Mucosa of descending colon (tissue), 3 donors: ENCODE measurements at places on chromosomes 1 and 21.

DNA sequence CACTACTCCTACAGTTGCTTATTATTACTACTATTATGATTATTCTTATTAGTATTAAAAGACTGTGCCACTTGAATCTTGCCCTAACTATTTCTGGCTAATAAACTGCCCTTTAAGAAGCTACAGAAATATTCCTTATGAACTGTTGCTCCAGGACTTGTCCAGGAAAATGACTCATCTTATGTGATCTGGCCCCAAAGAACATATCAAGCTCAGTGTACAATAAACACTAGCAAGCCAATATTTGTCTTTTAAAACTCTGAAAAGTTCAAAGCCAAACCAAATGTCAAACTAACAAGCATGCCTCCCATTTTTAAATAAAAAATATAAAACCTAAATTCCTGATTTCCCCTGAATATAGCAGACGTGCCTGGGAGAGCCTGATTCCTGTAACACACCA, 88.7 kb upstream of the SIM2 start:
- DNase-seq: no peak

DNA sequence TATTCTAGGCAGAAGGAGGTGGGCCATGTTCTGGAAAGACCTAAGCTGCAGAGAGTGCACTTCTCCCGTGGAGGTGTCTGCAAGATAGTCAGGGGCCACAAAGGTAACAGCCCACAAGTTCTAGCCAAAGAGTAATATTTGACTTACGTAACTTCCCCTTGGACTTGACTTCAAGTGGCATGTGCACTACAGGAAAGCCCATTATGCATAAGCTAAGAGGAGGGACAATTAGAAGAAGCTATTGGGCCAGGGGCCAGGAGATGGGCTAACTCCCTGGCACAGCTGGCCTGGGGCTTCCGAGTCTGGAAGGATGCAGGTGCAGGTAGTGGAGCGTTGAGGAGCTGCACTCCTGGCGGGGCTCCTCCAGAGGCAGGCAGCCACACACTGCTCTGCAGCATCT, 58.3 kb downstream of the ERG start:
- DNase-seq: no peak

- DNase-seq: no peak
Measured at GRCh38 chr1:216742625-216743024, 19.4 kb upstream of the ESRRG start.

DNA sequence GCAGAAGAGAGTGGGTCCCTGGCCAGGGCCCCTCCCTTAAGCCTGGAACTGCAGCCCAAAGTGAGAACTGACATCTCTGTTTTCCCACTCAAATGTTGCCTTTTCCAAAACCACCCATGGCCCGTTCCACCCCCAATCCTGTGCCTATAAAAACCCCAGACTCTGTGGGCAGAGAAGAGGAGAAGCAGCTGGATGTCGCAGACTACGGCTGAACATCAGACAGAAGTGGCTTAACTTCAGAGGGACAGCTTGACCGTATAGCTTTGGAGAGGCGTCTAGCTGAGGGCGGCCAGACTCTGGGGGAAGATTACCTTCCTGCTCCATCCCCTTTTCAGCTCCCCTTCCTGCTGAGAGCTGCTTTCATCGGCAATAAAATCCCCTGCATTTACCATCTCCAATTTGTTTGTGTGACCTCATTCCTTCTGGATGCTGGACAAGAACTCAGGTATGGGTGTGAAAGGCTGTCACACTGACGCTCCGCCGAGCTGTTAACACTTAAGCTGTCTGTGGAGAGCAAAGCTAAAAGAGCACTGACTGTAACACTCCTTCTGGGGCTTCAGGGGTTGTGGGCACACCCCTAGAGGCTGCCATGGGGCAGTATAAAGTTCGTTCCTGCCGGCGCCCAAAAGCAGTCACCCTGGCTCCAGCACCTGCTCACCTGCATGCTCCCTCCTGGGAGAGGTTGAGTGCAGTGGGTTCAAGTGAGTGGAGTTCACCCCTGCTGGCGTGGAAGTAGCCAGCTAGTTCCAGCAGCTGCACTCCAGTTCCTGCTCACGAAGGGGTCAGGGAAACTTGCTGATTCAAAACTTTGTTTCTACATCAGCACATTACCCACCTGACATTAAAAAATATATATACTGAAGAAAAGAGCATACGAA, 19.6 kb upstream of the ERO1B start:
- no peak for DNase-seq

DNA sequence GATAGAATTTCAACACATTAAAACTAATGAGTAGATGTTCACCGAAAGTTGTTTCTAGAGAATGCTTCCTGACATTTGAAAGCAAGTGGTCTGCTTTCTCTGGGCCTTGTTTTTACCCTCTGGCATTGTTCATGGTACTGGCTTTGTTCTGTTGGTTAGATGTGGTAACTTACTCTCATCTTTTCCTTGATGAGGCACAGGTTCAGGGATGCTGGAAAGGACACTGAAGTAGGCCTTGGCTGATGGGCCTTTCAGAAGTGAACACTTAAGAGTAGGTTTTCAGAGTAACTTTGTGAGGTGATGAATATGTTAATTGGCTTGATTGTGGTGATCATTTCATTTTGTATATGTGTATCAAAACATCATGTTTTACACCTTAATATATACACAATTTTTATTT, 55.8 kb downstream of the DYRK1A start:
- DNase-seq: no peak

GRCh38 chr21:44400791-44401385, 47.5 kb downstream of the TRPM2 start:
- DNase-seq: no peak

GRCh38 chr1:41153750-41154274, 88.3 kb downstream of the SCMH1 start:
- no peak for DNase-seq
